ENCODE measurements at places on chromosomes 3 and 15.

- DNase-seq = no peak
Observed at GRCh38 chr3:33911525-33912322, 113.3 kb downstream of the PDCD6IP start.

DNA sequence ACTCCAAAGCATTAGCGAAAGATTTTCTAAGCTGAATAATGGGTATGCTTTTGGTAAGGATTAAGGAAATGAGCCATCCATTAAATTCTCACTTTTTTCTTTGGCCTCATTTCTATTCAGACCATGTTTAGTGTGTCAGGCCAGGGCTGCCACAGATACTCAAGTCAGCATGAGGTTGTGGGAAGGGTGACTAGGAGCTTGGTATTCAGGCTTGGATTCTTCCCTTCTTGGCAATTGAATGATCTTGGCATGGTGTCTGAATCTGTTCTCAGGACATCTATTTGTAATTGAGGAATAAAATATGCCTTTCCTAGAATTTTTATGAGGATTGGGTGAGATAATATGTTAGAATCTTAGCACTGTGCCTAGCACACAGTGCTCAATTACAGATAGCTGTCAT, 11.2 kb downstream of the CCNB2 start:
- DNase-seq = no peak

GRCh38 chr3:135125171-135125801, 330.2 kb downstream of the EPHB1 start:
- no peak for DNase-seq

GRCh38 chr15:40845036-40845435, 1.2 kb downstream of the SPINT1 start:
- no peak for DNase-seq

- no peak for DNase-seq
Observed at GRCh38 chr15:65466901-65467300, 44.2 kb upstream of the IGDCC4 start.

GRCh38 chr3:166351461-166351860, 514.2 kb upstream of the BCHE start:
- DNase-seq = no peak

- no peak for DNase-seq
Observed at GRCh38 chr3:12884186-12884680, 42.9 kb upstream of the RPL32 start.

DNA sequence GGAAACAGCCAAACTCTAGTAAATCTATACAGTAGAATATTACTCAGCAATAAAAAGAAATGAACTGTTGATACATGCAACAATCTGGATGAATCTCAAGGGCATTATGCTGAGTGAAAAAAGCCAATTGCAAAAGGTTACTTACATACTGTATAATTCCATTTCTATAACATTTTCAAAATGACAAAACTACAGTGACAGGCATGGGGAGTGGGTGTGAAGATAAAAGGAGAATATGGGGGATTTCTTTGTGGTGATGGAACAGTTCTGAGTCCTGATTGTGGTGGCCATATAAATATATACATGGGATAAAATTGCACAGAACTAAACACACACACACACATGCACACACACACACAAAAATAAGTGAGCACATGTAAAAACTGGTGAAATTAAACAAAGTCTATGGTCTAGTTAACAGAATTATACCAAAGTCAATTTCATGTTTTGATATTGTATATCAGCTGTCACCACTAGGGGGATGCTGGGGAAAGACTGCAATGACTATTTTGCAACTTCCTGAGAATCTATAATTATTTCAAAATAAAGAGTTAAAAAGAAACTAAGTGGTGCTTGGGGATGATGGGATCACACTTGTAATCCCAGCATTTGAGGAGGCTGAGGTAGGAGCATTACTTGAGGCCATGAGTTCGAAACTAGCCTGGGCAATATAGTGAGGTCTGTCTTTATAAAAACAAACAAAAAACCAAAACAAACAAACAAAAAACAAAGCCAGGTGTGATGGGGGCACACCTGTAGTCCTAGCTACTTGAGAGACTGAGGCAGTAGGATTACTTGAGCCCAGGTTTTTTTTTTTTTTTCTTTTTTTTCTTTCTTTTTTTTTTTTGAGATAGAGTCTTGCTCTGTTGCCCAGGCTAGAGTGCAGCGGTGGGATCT, 66.0 kb downstream of the SPTSSB start:
- no peak for DNase-seq

- no peak for DNase-seq
Observed at GRCh38 chr3:162072656-162073164, 576.1 kb downstream of the OTOL1 start.

- peak; percentile 10 for DNase-seq
Observed at GRCh38 chr3:56799251-56799882, 2.4 kb downstream of the ARHGEF3 start.

DNA sequence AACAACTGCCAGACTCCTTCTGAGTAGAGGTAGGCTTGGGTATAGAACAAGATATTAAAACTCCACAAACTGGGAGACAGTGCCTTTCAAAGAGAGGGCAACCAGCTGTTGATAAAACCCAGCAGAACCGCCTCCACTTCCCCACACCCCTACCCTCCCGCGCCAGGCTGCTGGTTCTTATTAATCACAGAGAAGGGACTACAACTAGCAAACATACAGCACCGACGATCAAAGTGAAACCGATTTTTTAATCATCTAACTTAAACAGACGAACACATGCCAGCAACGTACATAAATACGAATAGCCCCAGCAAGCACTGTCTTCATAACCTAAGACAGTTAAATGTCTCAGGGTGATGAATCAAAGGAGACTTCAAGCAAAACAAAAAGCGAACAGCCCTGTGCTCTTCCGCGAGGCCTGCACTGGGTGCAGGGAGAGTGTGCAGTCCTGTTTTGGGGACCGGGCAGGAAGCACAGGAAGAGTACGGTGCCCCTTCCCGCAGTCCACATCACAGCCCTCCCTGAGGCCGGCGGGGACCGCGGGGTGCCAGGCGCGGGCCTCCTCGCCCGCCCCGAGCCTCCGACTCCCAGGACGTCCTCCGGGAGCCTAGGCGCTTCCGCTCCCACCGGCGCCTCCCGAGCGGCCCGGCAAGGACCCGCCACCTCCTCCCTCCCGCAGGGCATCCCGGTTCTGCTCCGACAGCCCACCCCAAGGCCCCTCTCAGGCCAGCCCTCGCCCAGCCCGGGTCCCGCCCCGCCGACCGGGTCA, 75.1 kb upstream of the VGLL4 start:
- no peak for DNase-seq

- no peak for DNase-seq
Observed at GRCh38 chr15:81376231-81376630, 2.2 kb upstream of the TMC3 start.

DNA sequence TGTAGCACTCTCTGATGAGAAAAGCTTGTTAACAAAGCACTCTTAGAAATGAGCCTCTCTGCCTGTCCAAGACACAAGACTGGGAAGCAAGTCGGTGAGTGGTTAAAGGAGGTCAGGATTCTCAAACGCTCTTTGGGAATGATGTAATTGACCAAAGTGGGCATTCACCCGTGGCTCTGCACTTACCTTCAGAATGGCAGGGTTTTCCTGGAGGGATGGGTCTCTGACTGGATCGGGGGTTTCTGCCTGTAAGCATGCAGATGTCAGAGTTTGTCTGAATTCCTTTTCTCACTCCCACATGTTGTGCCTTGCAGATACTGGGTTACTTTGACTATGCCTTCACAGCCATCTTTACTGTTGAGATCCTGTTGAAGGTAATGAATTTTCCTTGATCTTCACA, 106.3 kb downstream of the CHDH start:
- DNase-seq = no peak

- DNase-seq = no peak
Observed at GRCh38 chr3:153639631-153640030, 477.6 kb downstream of the RAP2B start.

DNA sequence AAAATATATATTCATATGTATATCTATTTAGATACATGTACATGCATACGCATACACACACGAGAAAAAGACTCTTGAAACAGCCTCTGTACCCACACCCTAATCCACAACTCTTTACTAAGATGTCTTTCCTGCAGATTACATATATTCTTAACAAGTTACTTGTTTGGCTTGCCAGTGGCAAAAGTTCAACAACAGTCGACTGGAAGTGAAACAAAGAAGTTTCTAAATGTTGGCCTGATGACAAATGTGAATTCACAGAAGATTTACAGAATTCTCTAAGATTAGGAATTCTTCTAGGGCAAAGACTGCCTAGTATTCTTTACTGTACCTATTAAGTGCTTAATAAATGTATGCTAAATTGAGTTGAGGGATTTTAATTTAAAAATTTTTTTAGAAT, 116.8 kb downstream of the CDIN1 start:
- no peak for DNase-seq

- DNase-seq = no peak
Observed at GRCh38 chr15:66765478-66766281, 63.6 kb downstream of the SMAD6 start.

DNA sequence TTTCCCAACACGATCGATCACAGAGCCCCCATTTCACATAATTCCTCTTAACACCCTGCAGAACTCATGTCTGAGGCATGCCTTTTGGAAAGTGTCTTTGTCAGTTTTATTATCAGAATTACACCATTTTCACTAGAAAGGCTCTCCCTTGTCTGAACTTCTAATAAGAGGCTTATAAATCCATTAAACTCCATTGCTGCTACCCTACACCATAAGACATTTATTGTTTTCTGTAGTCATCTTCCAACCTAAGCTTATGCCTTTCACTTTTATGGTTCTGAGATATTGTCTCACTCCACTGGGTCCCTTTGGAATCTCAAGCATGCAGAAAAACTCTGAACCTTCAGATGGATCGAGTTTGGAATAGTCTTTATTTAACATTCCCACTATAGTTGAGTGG, 50.2 kb upstream of the TPM1 start:
- DNase-seq = no peak

DNA sequence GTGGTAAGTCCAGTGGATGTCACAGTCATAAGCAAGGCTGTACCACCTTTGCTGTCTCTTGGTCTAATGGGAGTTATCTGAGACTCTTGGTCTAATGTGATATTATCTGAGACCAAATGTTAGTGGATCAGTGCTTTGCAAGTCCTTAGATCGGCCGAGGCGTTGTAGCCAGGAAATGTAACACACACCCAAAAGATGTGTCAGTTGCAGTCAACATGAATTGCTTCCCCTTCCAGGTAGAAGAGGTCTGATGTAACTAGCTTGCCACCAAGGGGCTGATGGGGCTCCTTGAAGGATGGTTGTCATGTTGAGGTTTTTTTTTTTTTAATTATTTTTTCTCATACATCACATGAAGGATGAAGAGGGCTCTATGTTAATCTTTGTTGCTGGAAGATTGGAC, 45.4 kb upstream of the RAF1 start:
- no peak for DNase-seq

DNA sequence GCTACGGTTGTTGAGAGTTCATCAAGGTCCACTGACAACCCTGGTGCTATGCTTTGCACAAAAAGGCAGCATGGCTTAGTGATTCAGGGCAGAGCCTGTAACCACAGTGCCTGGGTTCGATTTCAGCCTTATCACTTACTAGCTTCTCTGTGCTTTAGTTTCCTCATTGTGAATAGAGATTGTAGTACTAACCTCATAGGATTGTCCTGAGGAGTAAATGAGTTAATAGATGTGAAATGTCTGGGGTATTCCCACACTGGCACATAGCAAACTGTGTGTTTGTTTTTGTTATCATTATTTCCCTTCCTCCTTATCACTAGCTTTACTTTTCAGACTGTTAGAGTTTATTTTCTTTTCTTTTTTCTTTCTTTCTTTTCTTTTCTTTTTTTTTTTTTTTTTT, 16.3 kb downstream of the CRTAP start:
- no peak for DNase-seq

- DNase-seq = no peak
Observed at GRCh38 chr15:90838139-90838538, 30.2 kb upstream of the FURIN start.

GRCh38 chr3:72836923-72837322, 11.3 kb downstream of the SHQ1 start:
- no peak for DNase-seq

DNA sequence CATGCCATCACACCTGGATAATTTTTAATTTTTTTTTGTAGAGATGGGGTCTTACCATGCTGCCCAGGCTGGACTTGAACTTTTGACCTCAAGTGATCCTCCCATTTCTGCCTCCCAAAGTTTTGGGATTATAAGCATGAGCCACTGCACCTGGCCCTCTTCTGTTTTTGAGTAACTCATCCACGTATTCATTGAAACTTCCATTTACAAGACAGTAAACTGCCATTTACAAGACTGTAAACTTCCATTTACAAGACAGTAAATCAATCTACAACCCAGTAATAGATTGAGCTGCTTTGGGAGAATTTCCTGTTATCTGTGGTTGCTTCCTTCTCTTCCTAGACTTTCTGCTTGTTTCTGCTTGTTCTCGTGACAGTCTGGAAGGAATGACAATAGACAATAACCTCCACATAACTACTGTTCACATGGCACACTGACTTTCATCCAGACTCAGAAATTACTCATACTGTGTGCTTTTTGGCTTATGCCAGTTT, 114.7 kb upstream of the CCNL1 start:
- no peak for DNase-seq

DNA sequence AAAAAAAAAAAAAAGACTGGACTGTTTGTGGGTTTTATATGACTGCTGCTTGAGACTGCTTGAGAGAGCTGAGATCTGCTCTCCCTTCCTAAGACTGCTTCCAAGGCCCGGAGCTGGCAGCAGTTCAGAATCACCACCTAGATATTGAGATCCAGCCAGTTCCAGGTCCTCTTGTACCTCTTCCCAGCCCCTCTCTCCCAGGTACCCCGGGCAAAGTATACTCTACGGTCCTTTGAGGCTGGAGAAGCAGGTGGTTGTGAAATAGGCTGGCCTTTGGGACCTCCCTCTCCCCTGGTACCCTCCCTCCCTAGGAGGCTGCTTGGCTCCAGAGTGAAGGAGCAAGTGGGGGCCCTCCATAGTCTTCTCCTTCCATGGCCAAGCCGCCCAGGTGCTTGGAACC, 12.6 kb upstream of the BAHD1 start:
- DNase-seq = no peak

DNA sequence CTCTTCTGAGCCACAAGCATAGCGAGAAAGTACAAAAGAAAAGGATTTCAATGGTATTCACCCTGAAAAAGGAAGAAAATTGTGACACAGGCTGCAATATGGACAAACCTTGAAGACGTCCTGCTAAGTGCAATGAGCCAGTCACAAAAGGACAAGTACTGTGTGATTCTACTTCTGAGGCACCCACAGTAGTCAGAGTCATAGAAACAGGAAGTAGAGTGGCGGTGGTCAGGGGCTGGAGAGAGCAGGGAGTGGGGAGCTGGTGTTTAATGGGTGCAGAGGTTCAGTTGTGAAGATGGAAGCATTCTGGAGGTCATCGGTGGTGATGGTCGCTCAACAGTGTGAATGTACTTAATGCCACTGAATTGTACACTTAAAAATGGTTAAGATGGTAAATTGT, 180.5 kb downstream of the APBA2 start:
- DNase-seq = no peak

- DNase-seq = no peak
Observed at GRCh38 chr15:100430411-100430810, 88.6 kb upstream of the ADAMTS17 start.

DNA sequence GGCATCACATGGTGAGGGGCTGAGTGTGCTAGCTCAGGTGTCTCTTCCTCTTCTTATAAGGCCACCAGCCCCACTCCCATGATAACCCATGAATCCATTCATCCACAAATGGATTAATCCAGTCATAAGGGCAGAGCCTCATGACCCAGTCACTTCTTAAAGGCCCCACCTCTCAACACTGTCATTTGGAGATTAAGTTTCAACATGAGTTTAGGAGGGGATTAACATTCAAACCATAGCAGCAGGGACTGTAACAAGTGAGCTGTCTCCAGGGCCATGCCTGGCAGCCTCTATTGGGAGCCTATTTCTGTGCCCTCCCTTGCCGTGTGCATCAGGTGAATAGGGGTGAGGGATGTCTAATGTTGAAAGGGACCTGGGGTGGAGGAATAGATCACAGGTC, 77.5 kb downstream of the CHRD start:
- DNase-seq = no peak

- no peak for DNase-seq
Observed at GRCh38 chr15:57411945-57412768, 35.9 kb downstream of the CGNL1 start.

Measured in brain pericyte (primary cell).